ENCODE measurements at places on chromosomes 11 and 22. TPM values are rescaled to one million over a fixed set of nuclear protein-coding genes. Genes with fewer than 3 reads are reported as not detected.
A peak's percentile ranks its signal among the peaks of the same experiment; 100 is the strongest.

The ASCL2 gene
- total RNA-seq, result not detected

DNA sequence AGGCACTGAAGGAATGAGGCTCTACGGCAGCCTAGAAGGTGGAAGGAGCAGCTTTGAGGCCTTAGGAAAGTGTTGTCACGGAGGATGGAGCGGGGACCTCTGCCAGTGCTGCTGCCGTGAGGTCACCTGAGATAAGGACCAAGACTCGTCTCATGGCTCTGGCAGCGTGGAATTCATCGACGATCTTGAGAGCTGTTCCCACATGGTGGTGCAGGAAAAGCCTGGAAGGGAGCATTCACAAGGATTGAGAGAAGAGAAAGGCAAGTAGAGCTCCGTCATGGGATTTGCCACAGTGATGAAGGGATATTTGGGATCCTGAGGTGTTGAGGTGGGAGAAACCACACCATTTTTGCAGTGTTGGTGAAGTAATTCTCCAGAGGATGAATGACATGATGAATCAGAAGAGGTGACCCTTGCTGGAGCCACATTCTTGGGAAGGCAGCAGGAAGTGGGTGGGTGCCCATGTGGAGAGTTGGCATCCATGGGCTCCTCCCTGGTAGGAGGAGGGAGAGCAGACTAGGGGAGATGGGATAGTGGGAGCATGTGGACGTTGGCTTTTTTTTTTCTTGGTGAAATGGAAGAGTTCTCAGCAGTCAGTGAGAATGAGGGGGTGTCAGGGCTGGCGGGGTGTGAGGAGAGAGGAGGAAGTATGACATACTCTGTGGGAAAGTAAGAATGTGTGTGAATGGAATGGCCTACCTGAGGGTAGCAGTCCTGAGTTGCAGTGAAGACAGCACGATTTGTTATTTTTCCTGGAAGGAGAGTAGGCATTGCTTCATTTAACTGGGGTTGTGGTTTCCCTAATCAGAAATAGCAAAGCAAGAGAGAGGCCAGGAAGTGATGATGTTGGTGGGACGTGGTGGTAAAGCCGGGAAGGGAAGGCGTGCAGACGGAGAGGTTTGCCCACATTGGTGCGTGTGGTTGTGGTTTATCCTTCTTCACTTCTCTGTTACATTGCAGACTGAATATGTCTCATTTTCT lies 11.1 kb downstream of the PPP6R3 start:
- peak; percentile 93 for DNase-seq

The TRIM34 gene
- total RNA-seq, result 19.1 TPM

GRCh38 chr11:129317571-129317970 lies 58.1 kb upstream of the BARX2 start:
- no peak for DNase-seq

GRCh38 chr11:88657076-88657738 lies 319.7 kb upstream of the CTSC start:
- DNase-seq, result no peak

GRCh38 chr22:36368359-36368983 lies 19.3 kb downstream of the MYH9 start:
- DNase-seq, result peak; percentile 62

The MEI1 gene
- not detected for total RNA-seq

GRCh38 chr11:29328961-29329441 lies 687.8 kb downstream of the KCNA4 start:
- peak; percentile 83 for DNase-seq

DNA sequence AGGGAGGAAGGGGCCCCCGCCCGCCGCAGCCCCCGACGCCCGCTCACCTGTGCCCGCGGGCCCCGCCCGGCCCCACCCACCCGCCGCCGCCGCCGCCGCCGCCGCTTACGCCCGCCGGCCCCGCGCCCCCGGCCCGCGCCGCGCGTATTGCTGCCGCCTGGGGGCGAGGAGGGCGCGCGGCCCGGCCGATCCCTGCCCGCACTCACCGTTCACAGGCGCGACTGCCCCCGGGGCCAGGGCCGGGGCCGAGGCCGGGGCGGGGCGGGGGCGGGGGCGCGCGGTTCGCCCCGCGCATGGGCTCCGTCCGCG lies 212 bp downstream of the HRAS start:
- no peak for DNase-seq

DNA sequence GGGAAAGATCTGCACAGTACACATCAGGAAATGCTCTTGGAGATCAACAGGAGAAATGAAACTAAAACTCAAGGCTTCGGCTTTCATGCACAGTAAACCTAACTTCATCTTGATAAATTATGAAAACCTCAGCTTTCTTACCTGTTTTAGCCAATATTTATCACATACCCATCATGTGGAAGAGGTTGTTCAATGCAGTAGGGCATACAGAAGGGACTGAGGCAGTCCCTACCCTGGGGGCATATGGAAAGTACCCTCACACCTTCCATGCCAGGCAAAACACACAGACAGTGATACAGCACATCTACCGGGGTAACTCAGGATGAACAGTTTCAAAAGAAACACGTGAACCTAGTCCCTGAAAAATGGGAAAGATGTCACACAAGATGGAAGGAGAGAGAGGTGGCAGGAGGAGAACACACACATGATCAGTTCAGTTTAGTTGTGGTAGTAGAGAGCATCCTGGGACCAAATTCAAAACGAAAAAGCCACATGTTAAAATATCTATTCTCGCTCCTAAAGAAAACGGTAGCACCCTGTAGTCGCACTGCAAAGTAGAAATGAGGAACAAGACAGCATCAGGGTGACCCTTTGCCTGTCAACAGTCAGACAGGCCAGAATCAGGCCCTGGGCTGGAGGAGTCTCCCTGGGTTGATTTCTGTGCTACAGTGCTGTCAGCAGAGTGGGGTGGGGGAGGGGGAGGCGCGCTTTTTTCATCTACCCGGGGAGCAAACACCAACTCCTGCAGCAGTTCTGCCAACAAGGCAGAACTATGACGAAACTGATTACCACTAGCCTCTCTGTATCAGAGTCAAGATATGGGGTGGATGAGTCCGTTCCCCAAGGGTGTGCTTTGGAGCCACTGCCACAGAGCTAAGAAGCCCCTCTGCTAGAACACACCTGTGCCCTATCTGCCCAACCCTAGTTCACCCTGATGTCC lies 1.3 kb downstream of the HIRA start:
- no peak for DNase-seq
